ENCODE measurements at places on chromosomes 6 and 20. TPM values are rescaled to one million over a fixed set of nuclear protein-coding genes. Genes with fewer than 3 reads are reported as not detected.
A peak's percentile ranks its signal among the peaks of the same experiment; 100 is the strongest.

Gene TRIM10
- 0.42 TPM for total RNA-seq

- peak; percentile 46 for DNase-seq
These were observed 32.7 kb downstream of the TUBB2B start for GRCh38 chr6:3194535-3195419.

GRCh38 chr6:112337209-112337638 lies 9.9 kb upstream of the RFPL4B start:
- peak; percentile 60 for DNase-seq

- DNase-seq, result no peak
These were observed 28.8 kb downstream of the ZNFX1 start for GRCh38 chr20:49248879-49249665.

GRCh38 chr20:44656448-44656847 lies 4.9 kb upstream of the ADA start:
- DNase-seq, result no peak

GRCh38 chr6:82441047-82441855 lies 77.6 kb downstream of the TPBG start:
- DNase-seq, result no peak

DNA sequence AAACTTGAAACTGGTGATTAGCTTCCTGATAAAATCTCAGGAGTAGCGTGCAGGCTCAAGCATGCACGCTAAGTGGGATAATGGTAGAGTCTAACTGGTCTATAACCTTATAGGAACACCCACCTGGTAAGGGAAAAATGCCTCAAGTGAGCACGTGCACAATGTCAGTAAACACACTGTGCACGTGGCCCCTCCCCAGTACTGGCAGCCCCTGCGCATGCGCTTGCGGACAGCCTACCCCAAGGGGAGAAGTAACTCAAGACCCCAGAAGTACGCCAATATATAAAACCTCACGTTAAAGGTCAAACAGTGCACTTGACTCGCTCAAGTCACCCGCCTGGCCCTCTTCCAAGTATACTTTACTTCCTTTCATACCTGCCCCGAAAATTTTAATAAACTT lies 23.1 kb upstream of the DOK5 start:
- no peak for DNase-seq

DNA sequence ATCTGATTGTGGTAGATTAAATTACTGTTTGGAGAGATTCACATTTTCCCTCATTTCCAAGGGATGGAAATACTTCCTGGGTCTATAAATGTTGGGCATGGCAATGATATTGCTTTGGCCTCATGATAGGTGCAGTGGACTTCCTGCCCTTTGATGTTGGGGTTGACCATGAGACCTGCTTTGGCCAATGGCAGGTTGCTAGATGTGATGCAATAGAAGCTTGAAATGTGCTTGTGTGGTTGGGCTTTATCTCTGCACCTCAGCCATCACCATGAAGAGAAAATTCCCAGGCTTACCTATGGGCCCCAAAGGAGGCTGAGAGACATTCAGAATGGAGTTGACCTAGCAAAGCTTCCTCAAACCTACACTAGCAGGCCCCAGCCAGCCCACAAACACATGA lies 69.4 kb downstream of the SLC22A3 start:
- no peak for DNase-seq

DNA sequence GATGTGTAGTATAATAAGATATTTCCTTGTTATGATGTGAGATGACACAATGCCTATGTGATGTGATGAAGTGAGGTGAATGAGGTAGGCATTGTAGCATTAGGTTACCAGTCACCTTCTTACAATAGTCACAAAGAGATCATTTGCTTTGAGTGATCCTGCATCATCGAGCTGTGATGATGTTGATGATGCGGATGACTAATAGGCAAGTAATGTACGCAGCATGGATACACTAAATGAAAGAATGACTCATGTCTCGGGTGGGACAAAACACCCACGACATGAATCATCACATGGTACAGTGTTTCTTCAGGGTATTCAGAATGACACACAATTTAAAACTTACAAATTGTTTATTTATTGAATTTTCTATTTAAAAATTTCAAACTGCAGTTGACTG lies 806.3 kb upstream of the GJE1 start:
- no peak for DNase-seq

Gene NUDT3
- 43.9 TPM for total RNA-seq

DNA sequence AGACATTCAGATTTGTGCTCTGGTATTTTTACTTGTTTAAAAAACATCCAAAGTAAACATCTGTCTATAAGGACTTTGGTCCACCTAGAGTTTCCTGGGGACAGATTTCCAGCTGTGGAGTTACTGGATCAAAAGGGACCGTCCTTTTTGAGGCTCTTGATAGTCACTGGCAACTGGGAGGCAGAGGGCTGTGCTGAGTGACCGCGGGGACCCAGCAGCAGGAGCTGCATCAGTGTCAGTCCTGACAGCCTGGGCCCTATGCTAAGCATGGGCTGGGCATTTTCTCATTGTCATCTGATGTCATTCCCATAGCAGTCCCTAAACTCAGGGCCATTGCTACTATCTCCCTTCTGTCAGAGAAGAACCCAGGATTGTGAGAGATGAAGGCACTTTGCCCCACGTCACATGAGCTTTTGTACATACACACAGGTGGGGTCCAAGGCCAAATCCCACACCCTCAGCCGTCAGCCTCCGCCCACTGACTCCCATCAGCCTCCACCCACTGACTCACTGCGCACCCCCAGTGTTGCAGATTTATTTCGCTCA lies 293.8 kb downstream of the TAF4 start:
- DNase-seq, result no peak

DNA sequence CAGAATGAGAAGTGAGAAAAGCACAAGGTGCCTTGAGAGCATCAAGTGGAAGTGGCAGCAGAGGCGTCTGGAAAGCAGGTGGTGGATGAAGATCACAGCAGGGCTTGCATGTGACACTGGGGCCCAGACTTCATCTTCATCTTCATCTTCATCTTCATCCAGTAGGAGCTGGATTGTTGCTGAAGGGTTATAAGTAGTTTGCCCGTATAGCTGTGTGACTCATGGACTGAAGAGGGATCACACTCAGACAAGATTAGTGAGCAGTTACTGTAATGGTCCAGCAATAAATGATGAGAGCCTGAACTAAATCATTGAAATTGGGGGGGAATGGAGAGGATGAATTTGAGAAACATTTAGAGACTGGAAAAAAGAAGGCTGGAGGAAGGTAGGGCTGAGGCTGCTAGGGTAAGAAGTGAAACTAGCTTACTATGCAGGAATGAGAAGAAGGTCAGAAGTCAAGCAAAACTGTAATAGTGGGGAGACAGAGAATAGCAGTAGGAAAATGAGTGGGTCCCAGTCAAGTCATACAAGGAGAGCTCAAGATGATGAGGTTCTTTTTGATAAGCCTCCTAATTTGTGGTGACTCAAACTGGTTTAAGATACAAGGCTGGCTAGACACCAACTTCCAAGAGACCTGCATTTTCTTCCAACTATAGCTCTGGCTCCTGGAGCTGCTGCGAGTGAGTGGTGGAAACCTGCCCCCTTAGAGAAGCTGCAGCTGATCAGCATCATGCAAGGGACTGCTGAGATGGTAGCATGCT lies 92.3 kb upstream of the BEND6 start:
- no peak for DNase-seq

GRCh38 chr20:25669826-25670422 lies 26.7 kb downstream of the ZNF337 start:
- no peak for DNase-seq

DNA sequence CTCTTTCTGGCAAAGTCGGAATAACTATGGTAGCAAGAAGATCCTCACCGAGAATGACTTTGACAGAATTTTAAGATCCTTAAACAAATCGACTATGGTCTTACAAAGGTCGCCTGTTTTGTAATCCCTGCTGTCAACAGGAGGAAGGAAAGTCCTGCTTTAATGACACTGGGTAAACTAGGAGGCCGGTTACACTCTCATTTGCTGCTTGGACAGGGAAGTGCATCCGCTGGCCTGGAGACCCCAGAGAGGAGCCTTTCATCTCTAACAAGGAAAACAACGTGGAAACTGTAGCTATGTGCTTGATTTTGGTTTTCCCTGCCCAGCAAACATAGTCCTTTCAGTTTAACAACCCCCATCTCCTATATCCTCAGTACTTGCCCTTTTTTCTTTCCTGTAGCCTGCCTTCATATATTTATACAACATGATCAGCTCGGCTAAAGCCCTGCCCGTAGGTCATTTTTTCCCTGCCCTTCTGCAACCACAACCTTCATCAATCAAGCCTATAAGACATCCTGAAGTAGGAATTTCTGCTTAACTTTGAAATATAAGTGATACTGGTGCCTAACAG lies 97.2 kb upstream of the RIN2 start:
- no peak for DNase-seq

DNA sequence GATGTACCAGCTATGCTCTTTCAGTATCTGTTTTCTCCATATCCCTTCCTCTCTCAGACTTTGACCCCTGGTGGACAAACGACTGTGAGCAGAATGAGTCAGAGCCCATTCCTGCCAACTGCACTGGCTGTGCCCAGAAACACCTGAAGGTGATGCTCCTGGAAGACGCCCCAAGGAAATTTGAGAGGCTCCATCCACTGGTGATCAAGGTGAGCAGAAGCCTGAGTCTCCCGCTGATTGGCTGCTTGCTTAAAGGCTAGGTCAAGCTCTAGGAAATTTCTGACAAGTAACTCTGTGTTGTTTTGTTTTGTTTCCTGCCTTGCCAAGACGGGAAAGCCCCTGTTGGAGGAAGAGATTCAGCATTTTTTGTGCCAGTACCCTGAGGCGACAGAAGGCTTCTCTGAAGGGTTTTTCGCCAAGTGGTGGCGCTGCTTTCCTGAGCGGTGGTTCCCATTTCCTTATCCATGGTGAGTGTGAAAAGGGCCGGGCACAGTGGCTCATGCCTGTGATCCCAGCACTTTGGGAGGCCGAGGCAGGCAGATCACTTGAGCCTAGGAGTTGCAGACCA lies 28.6 kb downstream of the C6orf89 start:
- DNase-seq, result no peak

Gene SMIM28
- total RNA-seq, result not detected

- DNase-seq, result no peak
These were observed 13.1 kb downstream of the RAB23 start for GRCh38 chr6:57209030-57209429.

Gene CFAP206
- total RNA-seq, result 1.3 TPM

Gene EGFL8
- total RNA-seq, result 17.6 TPM

DNA sequence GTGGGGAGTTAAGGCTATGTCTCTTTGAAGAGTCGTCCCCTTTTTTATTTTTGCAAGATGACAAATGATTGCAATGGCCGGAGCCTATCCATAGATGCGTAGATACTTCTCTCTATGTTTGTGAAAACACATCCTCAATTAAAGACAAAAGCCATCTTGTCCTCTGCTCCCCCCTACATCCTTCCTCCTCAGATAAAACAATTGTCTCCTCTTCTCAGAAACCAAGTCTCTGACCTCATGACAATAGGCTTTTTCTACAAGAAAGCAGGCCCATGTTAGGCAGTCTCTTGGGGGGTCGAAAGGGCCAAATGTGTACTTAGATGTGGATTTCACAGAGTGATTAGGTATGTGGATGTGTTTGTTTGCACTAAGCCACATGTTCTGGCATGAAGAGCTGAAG lies 51.1 kb upstream of the SSTR4 start:
- DNase-seq, result no peak

DNA sequence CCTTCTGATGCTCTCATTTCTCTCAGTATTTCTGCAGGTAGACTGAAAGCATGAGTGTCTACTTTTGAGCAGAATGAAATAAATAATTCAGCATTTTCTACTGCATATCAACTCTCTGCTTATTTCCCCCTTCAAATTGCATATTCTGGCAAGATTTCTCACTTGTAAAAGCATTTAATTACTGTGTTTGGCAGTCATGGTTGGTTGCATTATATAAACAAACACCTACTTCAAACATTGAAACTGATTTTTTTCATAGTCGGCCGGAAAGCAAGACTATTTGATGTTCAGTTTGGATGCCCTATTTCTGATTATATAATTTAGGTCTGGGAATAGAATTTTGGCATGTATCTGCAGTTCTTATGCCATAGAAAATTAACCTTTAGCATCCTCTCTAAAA lies 73.1 kb downstream of the PLEKHG1 start:
- no peak for DNase-seq

GRCh38 chr6:151381722-151382121 lies 9.6 kb downstream of the ZBTB2 start:
- DNase-seq, result no peak

Gene RBBP9
- 21.9 TPM for total RNA-seq

Gene SCRT2
- not detected for total RNA-seq

GRCh38 chr6:127956260-127956888 lies 55.5 kb upstream of the THEMIS start:
- no peak for DNase-seq

DNA sequence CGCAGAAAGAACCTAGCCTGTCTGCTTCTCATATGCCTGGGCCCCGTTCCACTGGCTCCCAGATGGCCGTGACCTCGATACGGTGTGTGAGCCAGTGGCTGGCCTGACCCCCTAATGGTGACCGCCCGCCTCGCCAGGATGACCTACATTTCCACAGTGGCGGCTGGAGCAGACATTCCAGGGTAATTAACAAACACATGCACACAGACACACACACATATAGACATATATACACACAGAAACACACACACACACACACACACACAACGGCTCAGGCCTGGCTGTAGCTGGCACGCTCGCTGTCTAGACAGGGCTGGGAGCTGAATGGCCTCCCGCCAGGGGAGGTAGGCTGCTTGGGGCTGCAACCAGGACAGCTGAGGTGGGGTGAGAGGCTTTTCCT lies 227.1 kb downstream of the ANKRD60 start:
- DNase-seq, result no peak

GRCh38 chr6:4125500-4125899 lies 9.9 kb downstream of the ECI2 start:
- no peak for DNase-seq

Gene METTL24
- 19.2 TPM for total RNA-seq

- no peak for DNase-seq
These were observed 26.2 kb downstream of the CTCFL start for GRCh38 chr20:57498425-57499400.
